ENCODE measurements at places on chromosomes 16 and 17.

GRCh38 chr16:20243731-20244281, 83.5 kb downstream of the GP2 start:
- no peak for DNase-seq

DNA sequence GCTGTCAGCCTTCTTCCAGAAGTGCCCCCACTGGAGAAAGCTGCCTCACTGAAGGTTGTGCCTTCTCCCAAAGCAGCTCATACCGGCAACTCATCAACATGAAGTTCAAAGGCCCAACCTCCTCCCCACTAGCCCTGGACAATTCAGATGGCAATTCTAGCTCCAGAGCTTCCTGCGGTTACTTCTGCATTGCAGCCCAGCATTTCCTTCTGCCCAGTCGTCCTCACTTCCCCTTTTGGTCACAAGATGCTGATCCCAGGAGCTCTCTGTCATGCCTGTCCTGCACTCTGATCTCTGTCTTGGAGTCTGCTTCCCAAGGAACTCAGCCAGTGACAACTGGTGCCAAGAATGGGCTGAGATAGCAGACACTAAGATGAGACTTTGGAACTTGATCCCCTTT, 178.2 kb upstream of the SOX9 start:
- DNase-seq: no peak

DNA sequence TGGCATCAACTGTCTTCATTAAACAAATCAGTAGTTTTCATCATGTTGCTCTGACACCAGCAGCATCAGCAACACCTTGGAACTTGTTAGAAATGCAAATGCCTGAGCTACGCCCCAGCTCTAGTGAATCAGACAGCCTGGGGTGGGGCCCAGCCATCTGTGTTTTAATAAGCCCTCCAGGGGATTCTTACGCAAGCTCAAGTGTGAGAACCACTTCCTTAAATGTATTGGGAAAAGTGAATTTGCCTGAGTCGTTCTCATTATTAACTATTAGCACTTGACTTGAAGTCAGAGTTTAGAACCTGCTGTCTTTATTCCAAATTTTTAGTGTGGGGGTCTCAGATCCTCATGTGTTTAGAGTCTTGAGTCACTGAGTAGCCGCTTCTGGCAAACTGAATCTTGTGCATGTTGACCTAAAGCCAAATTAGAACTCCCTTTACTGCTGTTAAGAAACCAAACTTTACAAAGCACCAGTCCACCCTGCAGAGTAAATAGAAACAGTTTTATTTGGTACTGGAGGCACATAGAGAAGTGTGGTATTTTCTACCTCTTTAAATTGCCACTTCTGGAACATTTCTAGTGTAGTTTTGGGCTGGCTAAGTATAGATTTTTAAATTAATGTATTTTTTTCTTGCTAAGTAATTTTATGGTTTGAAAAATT, 137.4 kb upstream of the COX10 start:
- DNase-seq: no peak

GRCh38 chr17:7580604-7581575, 1.5 kb downstream of the CD68 start:
- no peak for DNase-seq

DNA sequence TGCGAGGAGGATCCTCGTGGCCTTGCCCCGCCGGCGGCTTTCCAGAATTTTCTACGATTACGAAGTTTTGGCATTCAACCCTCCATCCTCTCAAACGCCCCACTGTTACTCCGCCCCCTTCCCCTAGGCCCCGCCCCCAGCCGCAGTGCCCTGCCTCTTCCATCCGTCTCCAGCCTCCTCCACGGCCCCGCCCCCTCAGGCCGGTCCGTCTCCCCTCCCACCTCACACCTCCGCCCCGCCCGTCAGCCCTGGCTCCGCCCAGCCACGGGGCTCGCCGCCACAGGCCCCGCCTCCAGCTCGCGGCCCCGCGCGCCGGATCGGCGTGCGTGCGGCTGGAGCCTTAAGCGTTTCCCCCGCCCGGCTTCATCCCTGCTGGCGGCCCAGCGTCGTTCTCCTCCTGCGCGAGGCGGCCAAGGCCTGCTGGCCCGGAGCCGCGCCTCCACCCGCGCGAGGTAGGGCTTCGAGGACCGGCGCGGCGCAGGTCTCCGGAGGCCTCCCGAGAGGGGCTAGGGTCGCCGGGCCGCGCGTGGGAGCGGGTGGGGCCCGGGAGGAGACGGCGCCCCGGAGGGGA, at the start of the genes C17orf67 and DGKE:
TSS of gene C17orf67 (minus strand) at position 112 of the 571 bp plus-strand sequence. CDS start 18,110 bp downstream, outside the sequence.
TSS of gene DGKE (plus strand) at position 343 of the 571 bp plus-strand sequence. CDS start 645 bp downstream, outside the sequence.
- DNase-seq: peak; percentile 72

- DNase-seq: peak; percentile 44
These were observed 1.6 kb downstream of the BAHCC1 start for GRCh38 chr17:81396722-81397313.

DNA sequence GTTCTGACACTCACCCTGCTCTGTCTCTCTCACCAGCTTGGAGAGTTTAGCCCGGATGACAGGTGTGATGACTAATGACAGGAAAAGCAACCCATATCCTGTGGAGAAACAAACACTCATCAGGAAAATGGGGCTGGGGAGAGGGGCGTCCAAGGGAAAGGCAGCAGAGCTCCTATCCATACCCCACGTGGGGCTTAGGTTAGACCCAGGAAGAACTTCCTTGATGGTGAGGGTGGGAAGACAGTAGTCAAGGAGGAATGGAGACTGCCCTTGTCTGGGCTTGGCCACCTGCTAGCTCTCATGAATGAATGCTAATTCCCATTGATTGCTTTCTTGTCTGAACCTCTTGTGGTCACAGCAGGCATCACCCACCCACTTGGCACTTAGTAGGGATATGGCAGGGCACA, 3.8 kb downstream of the SLC46A1 start:
- DNase-seq: no peak

- peak; percentile 23 for DNase-seq
These were observed 19.0 kb downstream of the ABR start for GRCh38 chr17:1160591-1161390.

GRCh38 chr16:17356243-17356933, 114.4 kb downstream of the XYLT1 start:
- no peak for DNase-seq

- DNase-seq: no peak
These were observed 7.1 kb downstream of the COL1A1 start for GRCh38 chr17:50194140-50194933.

- DNase-seq: no peak
These were observed 13.1 kb downstream of the SLC47A2 start for GRCh38 chr17:19703106-19703827.

GRCh38 chr17:73280191-73280590, 18.5 kb upstream of the CPSF4L start:
- DNase-seq: no peak

GRCh38 chr17:48055531-48056245, 7.5 kb downstream of the NFE2L1 start:
- DNase-seq: peak; percentile 36

- no peak for DNase-seq
These were observed 943.8 kb upstream of the SOX9 start for GRCh38 chr17:71176928-71177443.

- no peak for DNase-seq
These were observed 510.6 kb upstream of the RBFOX1 start for GRCh38 chr16:6822041-6822440.

GRCh38 chr17:64150237-64151015, 20.5 kb upstream of the ERN1 start:
- DNase-seq: no peak

- DNase-seq: no peak
These were observed 1.0 kb upstream of the SDK2 start for GRCh38 chr17:73645050-73645871.

DNA sequence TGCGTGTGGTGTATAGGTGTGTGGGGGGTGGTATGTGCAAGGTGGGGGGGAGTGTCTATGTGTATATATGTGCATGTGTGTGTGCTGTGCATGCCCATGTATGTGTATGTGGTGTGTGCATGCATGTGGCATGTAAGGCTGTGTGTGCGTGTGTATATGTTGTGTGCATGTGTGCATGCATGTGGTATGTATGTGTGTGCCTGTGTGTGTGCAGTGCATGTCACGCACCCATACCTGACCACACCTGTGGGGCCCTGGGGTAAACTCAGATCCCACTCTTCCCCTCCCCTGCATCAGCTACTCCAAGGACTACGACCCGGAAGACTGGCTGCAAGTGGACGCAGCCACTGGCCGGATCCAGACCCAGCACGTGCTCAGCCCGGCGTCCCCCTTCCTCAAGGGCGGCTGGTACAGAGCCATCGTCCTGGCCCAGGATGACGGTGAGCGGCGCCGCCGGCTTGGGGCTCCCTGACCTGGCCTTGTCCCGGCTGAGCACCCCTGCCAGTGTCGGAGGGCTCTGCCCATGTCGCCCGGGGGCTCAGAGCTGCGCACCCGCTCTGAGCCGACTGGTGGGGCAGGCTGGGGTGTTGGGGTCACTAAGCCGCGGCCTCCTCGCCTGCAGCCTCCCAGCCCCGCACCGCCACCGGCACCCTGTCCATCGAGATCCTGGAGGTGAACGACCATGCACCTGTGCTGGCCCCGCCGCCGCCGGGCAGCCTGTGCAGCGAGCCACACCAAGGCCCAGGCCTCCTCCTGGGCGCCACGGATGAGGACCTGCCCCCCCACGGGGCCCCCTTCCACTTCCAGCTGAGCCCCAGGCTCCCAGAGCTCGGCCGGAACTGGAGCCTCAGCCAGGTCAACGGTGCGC, 9.1 kb downstream of the SLC22A31 start:
- no peak for DNase-seq

GRCh38 chr17:30326809-30327208, 7.0 kb downstream of the TMIGD1 start:
- DNase-seq: no peak

DNA sequence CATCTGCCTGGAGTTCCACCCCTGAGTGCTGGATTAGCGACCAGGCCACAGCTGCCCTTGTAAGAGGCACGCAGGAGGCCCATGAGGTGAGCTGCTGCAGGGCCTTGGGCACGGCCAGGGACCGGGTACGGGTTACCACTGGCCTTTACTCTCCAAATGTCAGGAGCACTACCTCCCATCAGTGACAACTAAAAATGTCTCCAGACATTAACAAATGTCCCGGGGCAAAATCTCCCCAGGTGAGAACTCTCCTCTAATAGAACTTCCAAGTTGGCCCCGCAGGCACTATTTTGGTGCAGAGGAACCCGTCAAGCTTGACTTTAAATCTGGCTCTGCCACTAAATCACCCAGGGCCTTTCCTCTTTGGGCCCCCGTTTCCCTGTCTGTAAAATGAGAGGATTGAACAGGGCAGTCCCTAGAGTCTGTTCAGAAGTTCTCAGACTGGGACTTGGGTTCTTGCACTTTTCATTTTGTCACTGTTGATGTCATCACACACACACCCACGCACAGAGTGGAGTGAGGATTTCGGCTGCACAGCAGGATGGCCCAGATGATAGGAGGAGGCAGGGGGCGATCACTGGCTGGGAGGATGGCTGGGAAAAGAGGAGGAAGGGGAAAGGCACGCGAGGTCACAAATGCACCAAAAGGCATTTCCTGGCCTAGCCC, 24.5 kb upstream of the MAPT start:
- no peak for DNase-seq

DNA sequence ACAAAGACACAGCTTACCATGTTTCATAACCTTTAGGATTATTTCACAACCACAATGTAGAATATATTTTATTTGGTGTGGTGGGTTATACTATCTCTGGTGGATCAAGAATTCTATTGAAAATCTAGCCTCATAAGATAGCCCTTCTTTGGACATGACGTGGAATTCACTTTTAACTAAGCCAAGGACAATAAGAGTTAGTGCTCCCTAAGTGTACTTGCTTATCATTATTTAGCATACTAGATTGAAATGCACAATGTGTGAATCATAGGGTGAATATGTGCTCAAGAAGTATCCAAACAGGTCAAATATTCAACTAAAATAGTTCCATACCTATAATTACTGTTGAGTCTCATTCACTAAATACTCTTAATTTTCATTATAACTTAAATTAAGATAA, 1179.5 kb upstream of the GOT2 start:
- DNase-seq: no peak

DNA sequence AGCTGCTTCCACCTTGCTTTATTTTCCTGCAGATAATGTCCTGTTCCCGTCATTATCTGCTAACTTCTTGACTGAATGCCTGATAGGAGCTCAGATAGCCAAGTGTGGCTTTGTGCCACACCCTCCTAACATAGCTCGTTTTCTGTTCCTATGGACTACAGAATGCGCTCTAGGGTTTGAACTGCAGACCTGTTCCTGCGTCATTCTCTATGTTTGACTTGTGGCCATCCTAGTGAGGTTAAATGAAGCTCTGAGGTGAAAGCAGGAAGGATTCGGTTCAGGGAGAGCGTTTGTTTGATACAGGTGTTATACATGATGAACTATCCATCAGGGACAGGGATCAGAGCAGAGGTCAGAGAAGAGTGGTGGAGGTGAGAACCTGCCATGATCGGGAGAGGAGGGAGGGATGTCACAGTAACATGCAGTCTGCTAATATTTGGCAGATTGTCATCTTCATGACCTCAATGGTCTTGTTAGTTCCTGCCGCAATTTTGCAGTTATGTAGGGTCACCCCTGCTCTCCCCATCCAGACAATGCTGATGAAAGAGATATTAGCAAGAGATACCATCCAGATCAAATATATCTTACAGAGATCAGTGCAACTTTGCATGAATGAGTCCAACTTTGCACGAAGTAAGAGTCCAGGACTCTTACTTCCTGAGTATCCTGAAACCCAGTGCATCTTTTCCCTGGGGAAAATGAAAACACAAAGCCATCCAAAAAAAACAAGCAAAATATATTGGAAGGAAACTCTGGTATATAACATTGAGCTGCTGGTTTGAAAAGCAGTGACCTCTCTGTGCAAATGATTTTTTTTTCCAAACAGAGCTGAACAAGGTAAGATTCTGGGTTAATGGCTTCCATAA, 32.8 kb downstream of the MPHOSPH6 start:
- DNase-seq: no peak

GRCh38 chr17:6994118-6994598, 1.7 kb upstream of the ALOX12 start:
- no peak for DNase-seq

GRCh38 chr17:19343256-19343630, 19.3 kb downstream of the B9D1 start:
- no peak for DNase-seq

DNA sequence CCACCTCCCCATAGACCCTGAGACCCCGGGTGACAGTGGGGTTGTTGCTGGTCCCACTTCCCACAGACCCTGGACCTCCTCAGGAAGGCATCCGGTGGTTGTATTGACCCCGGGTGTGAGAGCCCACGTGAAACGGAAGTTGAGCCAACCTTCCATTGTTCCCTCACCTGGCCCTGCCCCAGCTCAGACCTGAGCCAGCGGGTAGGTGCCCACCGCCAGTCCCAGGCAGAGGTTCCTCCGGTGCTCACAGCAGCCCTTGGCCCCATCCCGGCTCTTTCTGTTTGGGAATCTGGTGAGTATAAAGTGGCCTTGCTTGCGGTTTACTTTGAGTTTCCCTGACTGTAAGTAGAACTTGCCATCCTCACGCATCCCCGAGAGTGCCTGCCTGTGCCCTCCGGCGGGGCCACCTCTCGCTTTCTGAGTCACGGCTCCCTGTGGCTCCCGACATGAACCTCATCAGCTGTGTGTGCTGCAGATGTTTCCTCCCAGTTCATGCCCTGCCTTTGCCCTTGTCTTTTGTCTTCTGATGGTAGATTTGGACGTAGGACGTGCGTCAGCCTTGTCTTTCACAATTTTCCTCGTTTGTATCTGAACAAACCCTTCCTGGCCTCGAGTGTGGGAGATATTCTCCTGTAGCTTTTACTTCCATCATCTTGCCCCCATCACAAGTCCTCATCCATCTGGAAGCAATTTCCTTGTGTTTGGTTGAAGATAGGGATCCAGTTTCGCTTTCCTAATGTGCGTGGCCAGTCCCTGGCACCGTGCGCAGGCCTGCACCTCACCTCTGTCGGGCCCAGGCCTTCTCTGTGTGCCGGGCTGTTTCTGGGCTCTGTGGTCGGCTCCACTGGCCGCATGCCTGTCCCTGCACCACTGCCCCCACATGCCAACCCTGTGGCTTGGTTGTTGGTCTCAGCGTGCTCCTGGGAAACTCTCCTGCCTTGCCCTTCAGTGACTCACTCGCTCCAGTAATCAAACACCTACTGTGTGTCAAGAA, 76.0 kb downstream of the METRNL start:
- DNase-seq: no peak
